ENCODE measurements at places on chromosomes 5 and 9. TPM values are rescaled to one million over a fixed set of nuclear protein-coding genes. Genes with fewer than 3 reads are reported as not detected.

GRCh38 chr9:124394167-124394566 is 21.1 kb downstream of the PSMB7 start:
- no peak for DNase-seq

GRCh38 chr5:44884036-44884435 is 75.3 kb downstream of the MRPS30 start:
- DNase-seq: no peak

GRCh38 chr9:128390150-128390812 is 19.1 kb downstream of the URM1 start:
- DNase-seq: no peak

DNA sequence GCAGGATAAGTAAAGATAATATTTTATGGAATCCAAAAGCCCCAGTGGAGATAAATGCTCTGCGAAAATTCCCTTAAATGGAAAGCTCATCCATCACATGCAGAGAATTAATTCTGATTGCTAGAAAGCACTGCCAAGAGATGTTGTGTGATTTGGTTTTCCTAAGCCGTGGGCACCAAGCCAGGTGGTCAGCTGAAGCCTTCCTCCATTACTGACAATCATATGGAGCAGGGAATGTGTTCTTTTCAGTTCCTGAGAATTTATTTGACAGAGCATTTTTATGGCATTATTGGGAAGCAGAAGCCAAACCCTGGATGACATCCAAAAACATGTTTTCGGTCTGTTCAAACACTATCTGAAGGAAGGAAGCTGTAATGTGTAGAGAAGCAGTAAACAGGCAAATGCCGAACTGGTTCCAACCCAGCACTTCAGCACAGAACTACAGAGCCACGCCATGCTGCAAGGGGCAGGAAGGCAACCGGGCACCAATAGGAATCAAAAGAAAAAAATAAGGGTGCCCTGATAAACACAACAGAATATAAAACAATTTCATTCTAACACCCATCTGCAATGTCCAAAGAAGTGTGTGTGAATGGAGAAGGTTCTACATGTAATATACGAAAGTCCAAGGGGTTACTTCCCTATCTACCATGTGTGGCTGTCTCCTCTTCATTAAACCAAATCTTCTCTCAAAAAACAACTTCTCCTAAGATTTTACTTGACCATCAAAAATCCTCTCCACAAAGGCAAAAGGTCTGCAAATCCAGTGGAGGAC is 12.3 kb downstream of the ARSB start:
- DNase-seq: peak; percentile 87

DNA sequence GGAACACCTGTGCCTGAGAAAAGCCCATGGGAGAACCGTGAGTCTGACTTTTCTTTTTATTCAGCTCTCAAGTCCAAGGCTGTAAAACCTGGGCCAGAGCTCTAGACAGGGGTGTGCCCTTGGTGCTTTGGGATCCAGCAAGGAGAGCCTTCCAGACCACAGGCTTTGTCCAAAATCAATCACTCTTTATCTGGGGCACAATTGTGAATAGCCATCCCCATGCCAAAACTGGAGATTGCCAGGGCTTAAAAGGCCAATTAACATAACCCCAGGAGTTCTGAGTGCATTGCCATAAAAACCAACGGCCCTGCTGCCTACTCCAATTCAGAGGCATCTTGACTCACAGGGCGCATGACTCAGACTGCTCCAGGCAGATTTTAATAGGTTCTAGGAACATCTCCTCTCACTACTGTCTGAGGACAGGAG is 391.8 kb downstream of the ARHGEF28 start:
- peak; percentile 49 for DNase-seq

- peak; percentile 66 for DNase-seq
These were observed 28.4 kb upstream of the GADD45G start for GRCh38 chr9:89576404-89576839.

- no peak for DNase-seq
These were observed 11.0 kb downstream of the SPARC start for GRCh38 chr5:151675611-151676313.

GRCh38 chr9:16335788-16336580 is 534.5 kb downstream of the BNC2 start:
- peak; percentile 43 for DNase-seq

DNA sequence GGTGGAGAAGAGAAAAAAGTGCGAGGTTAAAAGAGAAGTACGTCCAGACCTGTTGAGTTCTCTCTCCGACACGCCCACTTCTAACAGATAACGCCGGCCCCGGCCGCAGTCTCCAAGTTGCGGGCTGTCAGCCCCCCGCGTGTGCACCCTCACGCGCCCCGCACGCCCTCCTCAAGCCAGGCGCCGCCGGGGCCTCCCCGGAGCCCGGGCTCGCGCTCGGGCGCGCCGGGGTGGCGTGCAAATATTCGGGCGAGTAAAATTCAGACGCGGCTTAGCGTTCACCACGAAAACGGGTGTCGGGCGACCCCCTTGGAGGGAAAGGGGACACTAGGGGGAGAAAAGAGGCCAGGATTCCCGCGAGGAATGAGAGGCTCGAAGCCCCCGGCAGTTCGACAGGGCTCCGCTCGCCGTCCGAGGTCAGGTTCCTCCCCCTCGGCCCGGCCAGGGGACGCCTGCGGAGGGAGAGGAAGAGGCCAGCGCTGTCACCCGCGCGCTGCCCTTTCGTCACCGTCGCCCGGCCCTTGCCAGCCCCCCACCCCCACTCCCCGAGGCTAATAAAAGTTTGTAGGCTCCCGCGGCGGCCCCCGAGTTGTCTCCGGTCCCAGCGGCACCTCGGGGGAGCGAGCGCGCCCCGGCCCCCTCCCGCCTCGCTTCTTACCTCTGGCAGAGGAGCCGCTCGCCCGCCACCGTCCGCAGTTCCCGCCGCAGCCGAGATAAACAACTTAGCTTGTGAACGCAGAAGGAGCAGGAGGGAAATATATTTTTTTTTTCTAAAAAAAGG is 743 bp downstream of the NR3C1 start:
- DNase-seq: peak; percentile 64

GRCh38 chr9:124626276-124626675 is 119.1 kb upstream of the NR5A1 start:
- DNase-seq: no peak

DNA sequence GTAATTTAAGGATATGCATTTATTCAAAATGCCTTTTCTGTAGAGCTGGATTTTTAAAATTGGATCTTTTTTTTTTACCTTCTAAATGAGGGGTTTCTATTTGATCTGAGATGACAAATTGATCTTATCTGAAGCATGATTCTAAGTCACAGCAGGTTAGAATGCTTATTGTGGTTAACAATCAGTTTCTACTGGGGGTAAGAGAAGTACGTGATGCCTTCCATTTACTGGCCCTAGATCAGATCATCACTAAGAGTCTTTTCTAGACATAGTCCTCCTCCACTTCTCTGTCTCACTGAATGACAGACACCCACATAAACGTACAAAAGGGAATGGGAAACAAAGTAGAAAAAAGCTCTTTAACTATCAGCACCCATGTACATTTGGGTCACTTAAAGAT is 231.9 kb downstream of the DMAC1 start:
- no peak for DNase-seq

DNA sequence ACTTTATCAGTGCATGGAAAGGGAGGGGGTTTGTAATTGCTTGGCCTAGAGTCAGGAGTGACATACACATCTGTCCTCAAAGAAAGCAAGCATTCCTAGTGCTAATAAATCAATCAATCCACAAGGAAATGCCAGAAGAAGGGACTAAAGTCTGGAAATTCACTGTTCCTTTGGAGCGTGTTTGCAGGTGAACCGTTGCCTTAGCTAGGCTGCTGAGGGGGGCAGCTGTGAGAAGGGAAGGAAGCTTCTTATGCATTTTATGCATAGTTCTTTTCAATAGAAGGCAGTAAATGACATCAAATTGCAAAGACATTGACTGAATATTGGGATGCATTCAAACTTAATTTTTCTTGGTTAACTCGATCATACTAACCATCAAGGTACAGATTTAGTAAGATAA is 1092.5 kb upstream of the SEMA6A start:
- DNase-seq: no peak

DNA sequence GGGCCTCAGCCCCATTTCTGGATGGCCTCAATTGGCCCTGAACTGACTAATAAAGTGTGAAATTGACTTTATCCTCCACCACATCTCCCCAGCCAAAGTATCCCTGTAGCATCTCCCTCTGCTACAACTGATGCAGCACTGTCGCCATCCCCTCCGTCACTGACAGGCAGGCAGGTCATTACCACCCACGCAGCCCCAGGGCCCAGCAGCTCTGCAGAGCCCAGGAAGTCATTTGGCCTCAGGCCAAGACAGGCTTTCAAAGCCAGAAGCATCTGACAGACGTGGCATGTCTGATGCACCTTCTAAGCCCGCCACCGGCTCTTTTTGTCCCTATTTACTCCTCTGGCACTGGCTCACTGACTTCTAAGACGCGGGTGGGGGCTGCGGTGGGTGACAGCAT is 65.3 kb downstream of the ARHGEF37 start:
- no peak for DNase-seq

GRCh38 chr5:125549322-125549911 is 803.0 kb upstream of the ZNF608 start:
- peak; percentile 21 for DNase-seq

- peak; percentile 92 for DNase-seq
These were observed 53.9 kb upstream of the PALM2AKAP2 start for GRCh38 chr9:109726119-109726518.

BRD3OS gene
- total RNA-seq: 11.1 TPM
